Activated CD8-positive, alpha-beta memory T cell treated with anti-CD3 and anti-CD28 coated beads for 48 hours (primary cell): ENCODE measurements at places on chromosomes 1 and 21.
A peak's percentile ranks its signal among the peaks of the same experiment; 100 is the strongest.

GRCh38 chr1:246677842-246678241 lies 46.4 kb upstream of the SCCPDH start:
- no peak for DNase-seq

GRCh38 chr1:119882132-119883049 lies 13.9 kb downstream of the ADAM30 start:
- DNase-seq, result no peak

GRCh38 chr1:155466996-155467395 lies 95.6 kb downstream of the ASH1L start:
- DNase-seq, result no peak

DNA sequence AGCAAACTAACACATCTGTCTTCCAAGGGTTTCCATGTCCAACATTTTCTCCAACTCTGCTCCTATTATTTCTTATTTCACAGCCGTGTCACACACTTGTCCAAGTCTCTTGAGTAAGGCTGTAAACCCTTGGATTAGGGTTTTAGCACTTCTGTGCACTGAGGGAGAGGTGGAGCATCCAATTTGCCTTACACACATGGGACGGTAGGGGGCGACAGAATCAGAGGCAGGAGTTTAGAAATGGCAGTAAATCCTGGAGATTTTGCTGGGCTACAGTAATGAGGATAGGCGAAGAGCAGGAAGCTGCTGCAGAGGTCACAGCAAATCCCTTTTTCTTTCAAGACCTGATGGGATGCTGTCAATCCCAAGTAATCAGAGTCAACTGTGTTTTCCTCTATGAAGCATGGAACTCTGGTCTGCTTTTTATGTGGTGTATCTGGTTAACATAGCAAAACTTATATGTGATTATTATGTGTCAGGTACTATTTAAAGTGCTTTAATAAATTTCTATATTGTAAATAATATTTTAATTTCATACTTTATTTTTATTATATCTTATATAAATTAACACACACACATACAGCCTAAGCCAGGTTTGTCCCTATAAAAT lies 15.4 kb upstream of the LCE5A start:
- no peak for DNase-seq

GRCh38 chr1:186605762-186606350 lies 74.4 kb downstream of the PTGS2 start:
- DNase-seq, result no peak

DNA sequence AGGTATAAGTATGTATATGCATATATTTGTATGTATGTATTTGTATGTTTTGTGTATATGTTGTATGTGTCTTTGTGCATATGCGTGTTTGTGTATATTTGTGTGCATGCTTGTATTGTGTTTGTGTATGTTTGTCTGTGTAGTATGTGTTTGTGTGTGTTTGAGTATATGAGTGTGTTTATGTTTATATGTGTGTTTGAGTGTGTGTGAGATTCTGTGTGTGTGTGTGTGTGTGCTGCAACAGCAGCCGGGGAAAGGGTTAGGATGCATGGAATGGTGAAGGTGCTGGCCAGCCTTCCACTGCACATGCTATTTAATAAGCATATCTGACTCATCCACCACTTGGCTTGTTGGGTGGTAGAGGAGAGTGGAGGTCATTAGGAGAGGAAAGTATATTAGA lies 46.6 kb upstream of the RAB4A start:
- no peak for DNase-seq

DNA sequence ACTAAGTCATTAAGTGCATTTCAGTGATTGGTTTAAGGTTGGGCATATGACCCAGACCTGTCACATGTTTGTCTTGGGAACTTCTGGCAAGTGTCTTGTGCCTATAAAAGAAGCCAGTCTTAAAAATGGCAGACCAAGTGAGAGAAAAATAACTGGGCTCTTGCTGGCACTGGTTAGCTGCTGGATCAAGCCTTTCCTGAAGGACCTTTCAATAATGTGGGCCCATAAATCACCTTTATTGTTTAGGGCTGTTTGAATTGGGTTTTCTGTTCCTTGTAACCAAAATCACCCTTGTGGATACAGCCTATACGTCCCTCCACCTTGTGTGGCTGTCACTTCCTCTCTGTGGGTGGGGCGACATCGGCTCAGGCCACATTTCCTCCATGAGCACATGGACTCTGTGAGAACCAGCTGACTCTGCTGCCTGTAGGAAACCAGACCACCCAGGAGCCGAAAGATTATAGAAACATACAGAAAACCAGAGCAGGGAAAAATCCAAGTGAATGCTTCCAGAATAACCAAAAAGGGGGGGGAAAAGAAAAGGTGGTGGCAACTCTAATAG lies 25.6 kb upstream of the WNT4 start:
- DNase-seq, result no peak

DNA sequence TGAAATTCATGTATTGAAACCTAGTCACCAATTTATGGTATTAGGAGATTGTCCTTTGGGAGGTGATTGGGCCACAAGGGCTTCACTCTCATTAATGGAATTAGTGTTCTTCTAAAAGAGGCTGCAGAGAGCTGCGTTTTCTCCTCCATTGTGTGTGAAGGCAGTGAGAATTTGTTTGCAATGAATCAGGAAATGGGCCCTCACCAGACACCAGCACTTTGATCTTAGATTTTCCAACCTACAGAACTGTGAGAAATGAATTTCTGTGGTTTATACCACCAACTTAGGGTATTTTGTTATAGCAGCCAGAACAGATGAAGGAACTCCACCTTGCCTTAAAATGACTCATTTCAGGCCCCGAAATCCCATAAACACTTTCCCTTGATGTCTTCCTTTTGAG lies 544.2 kb downstream of the RWDD3 start:
- DNase-seq, result no peak

- DNase-seq, result peak; percentile 22
Measured at GRCh38 chr1:42379794-42380585, 602 bp upstream of the RIMKLA start.

GRCh38 chr1:13517193-13517812 lies 3.5 kb upstream of the LRRC38 start:
- no peak for DNase-seq

DNA sequence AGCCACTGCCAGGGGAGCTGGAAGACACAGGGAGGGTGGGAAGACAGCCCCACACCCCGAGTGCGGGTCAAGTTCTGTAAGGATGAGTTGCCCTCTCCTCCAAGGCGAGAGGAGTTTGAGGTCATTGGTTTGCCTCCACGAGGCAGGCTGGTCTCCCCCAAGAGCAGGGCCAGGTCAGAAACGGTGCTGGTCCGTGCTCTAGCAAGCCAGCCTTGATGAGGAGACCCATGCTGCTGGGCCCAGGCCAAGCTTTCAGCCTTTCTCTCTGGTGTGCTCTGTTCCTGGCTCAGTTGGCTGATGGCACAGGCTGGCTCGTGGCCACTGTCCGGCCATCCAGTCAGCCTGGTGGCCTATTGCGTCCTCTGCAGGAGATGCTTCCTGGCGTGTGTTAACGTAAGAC lies 12.0 kb upstream of the PCBP3 start:
- DNase-seq, result no peak

GRCh38 chr1:41387667-41388091 lies 26.4 kb downstream of the FOXO6 start:
- DNase-seq, result no peak

- DNase-seq, result no peak
Measured at GRCh38 chr1:164780111-164780812, 221.3 kb downstream of the PBX1 start.

- no peak for DNase-seq
Measured at GRCh38 chr1:41502912-41503311, 18.4 kb upstream of the EDN2 start.

- no peak for DNase-seq
Measured at GRCh38 chr1:179043266-179043665, 17.6 kb downstream of the FAM20B start.

- DNase-seq, result no peak
Measured at GRCh38 chr21:15552914-15553494, 176.8 kb upstream of the USP25 start.

DNA sequence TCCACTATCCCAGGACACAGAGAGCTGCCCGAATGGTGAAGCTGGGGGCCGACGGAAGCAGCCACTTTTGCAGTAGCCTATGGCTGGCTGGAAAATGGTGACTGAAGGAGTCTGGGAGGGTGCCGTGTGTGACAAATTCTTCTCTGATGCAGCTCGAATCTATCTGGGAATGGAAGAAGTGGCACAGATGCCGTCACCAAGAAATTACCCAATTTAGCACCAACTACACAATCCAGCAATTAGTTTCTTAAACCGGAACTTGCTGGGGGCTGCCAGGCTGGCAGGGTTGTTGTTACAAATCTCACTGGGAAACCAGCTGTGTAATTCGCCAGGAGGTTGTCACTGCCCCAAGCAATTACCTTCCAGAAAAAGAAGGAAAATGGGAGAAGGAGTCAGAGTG lies 18.0 kb downstream of the DLGAP3 start:
- no peak for DNase-seq

- no peak for DNase-seq
Measured at GRCh38 chr21:25234857-25235801, 372.2 kb downstream of the MRPL39 start.

DNA sequence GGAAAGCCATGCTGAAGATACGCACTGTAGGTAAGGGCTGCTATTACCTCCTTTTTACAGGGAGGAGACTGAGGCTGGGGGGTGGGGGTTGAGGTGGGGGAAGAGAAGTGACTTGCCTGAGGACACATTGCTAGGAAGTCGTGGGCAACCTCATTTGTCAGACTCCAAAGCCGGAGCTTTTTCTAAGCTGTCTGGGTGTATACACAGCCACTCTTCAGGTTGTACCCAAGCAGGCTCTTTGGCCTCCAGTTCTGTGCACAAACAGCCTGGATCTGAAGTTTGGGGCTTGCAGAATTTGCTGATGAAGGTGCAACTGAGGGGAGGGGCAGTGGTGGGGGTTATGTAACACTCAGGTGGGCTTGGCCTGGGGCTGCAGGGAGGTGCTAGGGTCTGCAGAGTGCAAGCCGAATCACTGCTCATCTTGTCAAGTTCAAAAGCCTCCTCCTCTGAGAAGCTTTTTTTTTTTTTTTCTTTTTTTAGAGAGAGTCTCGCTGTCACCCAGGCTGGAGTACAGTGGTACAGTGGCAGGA lies 16.9 kb downstream of the TINAGL1 start:
- no peak for DNase-seq

- no peak for DNase-seq
Measured at GRCh38 chr1:84078108-84078841, 65.8 kb upstream of the PRKACB start.

- DNase-seq, result no peak
Measured at GRCh38 chr1:190908691-190909090, 431.0 kb upstream of the BRINP3 start.

- DNase-seq, result no peak
Measured at GRCh38 chr1:24323281-24323680, 4.1 kb downstream of the GRHL3 start.

GRCh38 chr1:229223498-229223897 lies 47.4 kb upstream of the RAB4A start:
- DNase-seq, result no peak

GRCh38 chr1:167460836-167461235 lies 57.5 kb downstream of the CD247 start:
- DNase-seq, result no peak

- DNase-seq, result peak; percentile 1
Measured at GRCh38 chr1:246428542-246429308, 78.4 kb downstream of the SMYD3 start.

DNA sequence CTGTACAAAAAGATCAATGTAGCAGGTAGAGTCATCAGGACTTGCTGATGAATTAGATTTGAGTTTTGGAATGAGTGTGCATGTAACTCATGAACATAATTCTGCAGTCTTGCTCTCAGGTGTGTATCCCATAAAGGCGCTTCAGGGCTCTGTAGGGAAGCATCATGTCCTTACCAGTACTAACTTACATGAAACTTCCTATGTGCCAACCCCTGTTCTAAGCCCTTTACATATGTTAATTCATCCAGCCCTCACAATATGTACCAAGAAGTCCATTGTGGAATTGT lies 2.1 kb upstream of the FCRLB start:
- no peak for DNase-seq

GRCh38 chr1:43854473-43854872 lies 79.1 kb upstream of the ARTN start:
- no peak for DNase-seq

- no peak for DNase-seq
Measured at GRCh38 chr1:116769994-116770393, 15.8 kb downstream of the CD2 start.

DNA sequence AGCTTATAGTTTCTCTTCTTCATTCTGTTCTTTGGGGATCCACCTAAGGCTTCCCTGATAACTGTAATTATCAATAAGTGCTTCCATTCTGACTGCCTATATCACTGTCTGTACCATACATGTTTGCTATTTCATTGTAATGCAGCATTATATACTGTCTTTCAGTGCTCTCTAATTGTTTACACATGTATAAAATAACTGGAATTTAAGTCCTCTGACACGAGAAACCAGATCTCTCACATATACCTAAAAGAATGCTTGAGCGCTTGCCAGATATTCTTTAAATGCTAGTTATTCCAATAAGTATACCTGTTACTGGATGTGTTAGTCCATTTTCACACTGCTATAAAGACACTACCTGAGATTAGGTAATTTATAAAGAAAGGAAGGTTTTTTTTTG lies 34.7 kb downstream of the CELF3 start:
- DNase-seq, result no peak

- DNase-seq, result peak; percentile 31
Measured at GRCh38 chr21:45923146-45923545, 58.4 kb upstream of the COL6A1 start.

DNA sequence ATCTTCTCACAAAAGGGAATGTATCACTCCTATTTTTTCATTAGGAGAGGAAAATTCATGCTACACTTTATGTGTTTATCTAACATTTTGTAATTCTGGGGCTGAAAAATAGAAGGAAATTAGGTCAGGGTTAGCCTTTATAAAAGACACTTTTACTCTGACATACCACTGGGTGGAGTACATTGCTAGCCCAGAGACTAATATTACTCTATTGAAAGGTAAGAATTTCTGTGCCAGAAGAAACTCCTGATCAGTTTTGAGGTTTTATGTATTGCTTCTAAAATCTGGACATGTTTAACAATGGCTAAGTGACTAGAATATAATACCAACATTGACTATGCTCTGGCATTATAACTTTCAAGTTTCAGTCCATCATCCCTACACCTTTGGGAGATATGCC lies 724.6 kb downstream of the USP25 start:
- no peak for DNase-seq

DNA sequence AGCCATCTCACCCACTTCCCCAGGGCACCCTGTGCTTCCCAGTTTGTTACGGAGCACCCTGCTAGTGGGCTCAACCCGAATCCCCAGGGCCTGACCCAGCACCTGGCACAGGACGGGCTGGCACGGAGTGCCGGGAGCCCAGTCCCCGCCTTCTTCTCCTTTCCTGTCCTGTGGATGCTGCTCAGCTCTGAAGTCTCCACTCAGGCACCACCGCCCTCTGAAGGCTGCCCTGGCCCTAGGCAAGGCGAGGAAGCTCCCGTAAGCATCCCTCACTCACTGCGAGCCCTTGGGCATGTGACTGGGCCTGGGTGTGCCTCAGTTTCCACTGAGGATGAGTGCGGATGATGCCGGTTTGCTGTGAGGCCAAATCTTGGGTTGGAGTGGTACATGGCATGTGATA lies 21.8 kb downstream of the SLC1A7 start:
- no peak for DNase-seq

DNA sequence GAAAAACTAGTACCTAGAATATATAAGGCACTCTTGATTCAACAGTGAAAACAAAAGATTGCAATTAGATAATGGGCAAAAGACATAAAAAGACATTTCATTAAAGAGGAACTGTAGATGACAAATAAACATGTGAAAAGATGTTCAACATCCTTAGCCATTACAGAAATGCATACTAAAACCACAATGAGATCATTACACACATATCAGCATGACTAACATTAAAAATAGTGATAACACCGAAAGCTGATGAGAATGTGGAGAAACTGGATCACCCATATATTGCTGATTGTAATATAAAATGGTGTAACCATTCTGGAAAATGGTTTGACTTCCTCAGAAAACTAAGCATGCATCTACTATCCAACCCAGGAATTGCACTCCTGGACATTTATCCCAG lies 340.3 kb downstream of the SEC16B start:
- no peak for DNase-seq
